ENCODE measurements at places on chromosomes 12 and 14.

DNA sequence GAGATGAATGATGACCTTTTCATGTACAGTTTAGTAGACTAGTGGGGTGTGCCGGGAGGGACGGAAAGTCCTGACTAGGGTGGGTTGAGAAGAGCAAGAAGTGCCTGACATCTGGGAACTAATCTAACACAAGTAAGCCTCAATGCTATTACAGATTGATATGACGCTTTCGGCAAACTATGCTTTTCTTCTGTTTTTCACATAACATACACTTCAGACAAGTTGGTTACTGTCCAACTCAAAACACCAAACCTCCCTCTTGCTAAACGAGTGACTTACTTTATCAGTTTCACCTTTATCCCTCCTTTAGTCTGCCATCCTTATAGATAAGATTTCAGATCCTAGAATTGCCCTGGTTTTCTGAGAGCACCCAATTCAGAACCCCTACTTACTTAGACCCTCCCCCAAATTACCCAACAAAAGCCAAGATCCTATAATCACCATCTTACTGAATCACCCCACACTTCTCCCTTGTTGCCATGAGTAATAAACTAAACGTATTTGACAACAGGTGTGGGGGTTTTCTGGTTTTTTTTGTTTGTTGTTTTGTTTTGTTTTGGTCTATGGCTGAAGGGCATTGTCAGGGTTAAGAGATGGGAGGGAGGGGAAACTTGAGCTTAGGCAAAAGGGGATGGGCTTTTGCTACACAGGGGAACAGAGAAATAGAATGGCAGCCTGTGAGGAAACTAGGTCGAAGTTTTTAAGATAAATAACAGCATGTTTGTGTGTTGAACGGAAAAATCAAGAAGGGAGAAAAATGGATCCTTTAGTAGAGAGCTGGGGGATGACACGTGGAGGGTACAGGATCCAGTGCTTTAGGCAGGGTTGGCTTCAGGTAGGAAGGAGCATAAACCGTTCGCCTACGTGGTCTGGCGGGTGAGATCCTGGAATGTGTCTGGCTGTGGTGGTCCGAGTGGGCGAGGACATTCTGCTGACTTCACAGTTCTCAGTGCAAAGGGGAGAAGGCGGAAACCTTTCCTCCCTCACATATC, 6.1 kb upstream of the PSMA3 start:
- DNase-seq = no peak

DNA sequence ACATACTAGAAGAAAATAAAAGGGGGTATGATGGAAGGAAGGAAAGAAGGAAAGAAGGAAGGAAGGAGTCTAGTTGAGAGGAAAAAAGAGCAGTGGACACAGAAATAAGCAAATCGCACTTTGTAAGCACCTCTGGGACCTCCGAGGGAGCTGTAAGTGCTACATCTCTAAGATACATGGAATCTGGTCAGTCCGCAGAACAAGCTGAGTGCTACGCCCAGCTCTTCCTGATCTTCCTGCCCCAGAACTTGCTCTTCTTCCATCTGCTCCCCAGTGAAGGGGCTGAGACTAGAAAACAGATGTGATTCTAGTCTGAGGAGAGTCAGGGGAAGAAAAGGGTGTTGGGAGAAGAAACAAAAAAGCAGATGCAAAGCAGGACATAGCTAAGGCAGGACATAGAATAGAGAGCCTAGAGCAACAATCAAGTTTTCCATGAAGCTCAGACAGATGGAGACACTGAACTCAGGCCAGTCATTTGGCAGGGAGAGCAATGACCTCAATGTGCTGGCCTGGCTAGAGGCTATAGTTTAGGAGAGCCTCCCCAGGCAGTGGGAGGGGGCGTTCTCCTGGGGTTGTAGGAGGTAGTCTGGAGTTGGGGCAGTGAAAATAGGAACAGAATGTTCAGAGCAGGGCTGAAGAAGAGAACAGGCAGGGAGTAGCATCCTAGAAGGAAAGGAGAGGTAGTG, 1.7 kb upstream of the MFAP5 start:
- DNase-seq = no peak

- no peak for DNase-seq
Measured at GRCh38 chr12:29743801-29744200, 39.9 kb downstream of the TMTC1 start.

DNA sequence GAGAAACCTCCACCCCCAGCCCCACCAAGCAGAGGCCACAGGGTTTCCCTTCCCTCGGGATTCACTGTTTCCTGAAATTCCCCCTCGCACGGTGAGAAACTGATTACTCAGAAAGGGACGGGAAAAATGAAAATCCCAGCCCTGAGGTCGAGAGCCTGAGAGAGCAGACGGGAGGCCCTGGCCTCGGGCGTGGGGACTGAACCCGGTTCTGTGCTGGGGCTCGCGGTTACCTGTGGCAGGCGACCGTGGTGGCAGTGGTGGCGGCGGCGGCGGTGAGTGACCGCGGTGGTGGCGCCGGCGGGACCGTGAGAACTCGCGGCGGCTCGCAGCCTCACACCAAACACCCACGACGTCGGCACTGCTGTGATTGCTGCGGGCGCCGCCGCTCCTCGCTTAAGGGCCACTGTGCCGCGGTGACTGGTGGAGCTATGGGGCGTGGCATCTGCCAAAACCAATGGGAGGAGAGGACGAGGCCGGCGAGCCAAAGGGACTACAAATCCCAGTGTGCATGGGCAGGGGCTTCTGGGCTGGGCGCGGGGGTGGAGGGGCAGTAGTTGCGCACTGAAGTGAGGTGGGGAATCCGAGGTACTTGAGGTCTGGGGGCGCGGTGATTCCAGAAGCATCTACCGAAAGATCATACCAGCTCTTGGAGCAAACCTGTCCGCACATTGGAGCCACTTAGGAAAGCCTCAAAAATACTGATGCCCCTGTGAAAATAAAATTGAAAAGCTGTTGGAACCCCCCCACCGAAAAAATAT, at the start of gene LGMN:
Gene LGMN, minus strand, starts transcription at position 369 of the 758 bp plus-strand sequence. CDS start 15,841 bp downstream, outside the sequence.
- peak; percentile 70 for DNase-seq

- DNase-seq = no peak
Measured at GRCh38 chr12:124565656-124566160, 1.7 kb downstream of the NCOR2 start.

DNA sequence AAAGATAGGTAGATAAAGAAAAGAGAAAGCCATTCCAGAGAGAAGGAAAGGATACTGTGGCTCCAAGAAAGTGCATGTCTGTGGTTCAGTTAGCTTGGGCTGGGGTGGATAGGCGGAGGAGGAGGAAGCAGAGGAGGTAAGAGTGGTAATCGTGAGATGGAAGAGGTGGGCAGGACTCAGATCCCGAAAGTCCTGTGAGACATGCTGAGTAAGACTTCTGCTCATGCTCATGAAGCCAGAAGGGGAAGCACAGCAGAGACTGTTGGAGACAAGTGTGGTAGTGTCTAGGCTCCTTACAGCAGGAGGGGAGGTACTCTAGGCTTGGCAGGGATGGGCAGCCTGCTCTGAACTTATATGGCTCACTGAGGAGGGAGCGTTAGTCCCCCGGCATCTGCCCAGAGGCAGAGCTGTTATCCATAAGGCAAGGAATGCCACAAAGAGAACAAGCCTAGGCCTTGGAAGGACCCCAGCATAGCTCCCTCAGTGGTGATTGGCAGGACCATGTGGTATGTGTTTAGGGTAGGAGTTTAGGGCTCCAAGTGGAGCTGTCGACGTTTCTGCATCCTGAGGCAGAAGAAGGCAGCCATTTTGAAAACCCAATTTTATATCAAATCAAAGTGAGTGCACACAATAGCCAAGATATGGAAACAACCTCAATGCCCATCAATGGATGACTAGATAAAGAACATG, 135.3 kb downstream of the SMOC1 start:
- DNase-seq = no peak

GRCh38 chr14:101879529-101880336, 84.6 kb upstream of the DYNC1H1 start:
- DNase-seq = no peak

DNA sequence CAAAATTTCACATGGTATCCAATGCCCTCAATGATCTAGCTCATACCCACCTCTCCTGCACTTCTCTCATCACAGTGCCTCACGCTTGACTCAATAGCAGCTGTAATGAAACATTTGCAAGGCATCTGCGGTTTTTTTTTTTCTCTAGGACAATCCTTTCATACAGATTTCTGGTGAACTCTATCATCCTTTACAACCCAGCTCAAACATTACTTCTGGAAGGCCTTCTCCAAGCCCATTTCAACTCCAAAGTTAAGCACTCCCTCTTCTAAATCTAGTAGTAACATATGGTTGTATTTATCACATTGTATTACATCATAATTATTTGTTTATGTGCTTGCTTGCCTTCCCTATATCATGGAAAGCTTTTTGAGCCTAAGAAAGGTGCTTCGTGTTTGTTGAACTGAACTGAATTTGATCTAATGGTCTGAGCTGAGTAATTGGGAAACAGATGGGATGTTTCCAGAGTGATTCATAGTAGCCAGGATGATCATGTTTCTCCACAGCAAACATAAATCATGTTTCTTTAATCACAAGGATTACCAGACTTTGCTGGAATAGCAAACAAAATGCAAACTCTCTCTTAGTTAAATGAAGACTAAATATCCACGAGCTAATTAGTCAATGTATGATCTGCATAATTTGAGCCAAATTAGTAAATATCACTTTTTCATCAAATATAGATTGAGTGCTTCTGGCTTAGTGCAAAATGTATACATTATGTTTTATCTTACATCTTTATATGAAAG, 14.3 kb downstream of the CFL2 start:
- no peak for DNase-seq

DNA sequence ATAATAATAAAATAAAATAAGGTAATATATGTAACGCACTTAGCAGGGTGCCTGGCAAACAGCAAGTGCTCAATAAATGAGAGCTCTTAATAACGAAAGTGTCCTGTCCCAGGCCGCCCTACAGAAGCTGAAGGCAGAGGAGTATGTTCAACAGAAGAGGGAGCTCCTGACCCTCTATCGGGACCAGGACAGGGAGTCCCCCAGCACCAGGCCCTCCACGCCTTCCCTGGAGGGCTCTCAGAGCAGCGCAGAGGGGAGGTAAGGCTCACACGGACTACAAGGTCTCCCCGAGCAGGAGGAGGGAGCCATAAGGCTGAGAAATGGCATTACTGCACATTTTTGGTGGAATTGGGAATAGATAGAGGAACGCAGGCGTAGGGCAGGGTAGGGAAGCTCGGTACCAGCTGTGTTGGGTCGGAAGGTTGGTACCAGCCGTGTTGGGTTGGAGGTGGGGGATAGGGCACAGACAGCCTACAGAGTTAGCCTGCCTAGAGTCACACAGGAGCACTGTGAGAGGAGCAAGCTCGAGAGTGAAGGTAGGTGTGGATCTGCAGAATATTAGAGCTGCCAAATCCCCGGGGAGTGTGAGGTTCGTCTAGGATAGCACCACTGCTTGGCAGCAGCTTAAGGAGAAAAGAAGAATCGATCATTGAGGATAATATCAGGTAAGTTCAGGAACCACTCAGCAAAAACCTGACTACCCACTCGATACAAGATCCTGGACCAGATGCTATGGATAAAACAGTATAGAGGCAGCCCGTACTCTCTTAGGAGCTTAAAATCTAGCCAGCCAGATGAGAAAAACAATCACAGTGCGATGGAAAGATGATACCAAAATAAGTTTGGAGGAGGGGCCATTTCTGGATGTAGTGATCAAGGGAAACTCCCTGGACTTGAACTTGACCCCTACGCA, 15.3 kb downstream of the TNFRSF1A start:
- DNase-seq = no peak
